Breast epithelium (tissue), 4 donors: ENCODE measurements at places on chromosomes 1 and 21. TPM values are rescaled to one million over a fixed set of nuclear protein-coding genes. Genes with fewer than 3 reads are reported as not detected.

DNA sequence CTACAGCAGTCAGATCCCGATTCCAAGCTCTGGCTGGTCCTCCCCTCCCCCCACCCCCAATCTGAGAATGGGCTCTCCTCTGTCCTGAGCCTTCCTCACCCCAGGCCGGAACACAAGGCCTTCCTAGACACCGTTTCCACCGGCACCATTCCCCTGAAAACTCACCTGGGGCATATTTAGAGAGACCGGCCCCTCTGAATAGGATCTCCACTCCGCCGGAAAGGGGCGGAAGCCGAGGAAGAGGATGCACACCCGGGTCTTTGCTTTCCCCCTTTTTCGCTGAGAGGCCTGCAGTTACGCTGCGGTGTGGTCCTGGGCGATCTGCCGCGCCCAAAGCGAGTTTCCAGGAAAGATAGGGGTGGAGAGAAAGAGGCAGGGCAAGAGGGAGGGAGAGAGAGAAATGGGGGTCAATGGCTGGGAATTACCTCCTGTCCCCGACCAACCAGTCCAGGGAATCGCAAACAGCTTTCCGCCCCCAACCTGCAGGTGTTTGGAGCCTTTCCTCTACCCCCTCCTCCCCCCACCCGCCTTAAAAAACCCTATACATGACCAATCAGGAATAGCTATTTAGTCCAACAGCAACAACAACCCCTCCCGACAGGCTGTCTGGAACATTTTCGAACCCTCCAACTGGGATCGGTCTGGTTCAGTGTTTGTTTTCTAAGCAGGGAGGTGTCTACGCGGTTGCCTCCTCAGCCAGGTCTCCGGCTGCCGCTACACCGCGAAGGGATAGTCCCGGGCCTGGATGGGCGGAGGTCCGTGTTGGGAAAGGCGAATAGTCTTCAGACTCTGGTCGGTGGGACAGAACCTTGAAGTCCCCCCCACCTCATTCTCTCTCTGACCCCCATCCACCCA, 2.8 kb downstream of the TAL1 start:
- H3K27ac ChIP-seq = peak overlapping the region; percentile 50
- no peak for DNase-seq
- no peaks in the 10 kb centered on the region for H3K36me3 ChIP-seq
- peak overlapping the region; percentile 44 for H3K4me3 ChIP-seq

DNA sequence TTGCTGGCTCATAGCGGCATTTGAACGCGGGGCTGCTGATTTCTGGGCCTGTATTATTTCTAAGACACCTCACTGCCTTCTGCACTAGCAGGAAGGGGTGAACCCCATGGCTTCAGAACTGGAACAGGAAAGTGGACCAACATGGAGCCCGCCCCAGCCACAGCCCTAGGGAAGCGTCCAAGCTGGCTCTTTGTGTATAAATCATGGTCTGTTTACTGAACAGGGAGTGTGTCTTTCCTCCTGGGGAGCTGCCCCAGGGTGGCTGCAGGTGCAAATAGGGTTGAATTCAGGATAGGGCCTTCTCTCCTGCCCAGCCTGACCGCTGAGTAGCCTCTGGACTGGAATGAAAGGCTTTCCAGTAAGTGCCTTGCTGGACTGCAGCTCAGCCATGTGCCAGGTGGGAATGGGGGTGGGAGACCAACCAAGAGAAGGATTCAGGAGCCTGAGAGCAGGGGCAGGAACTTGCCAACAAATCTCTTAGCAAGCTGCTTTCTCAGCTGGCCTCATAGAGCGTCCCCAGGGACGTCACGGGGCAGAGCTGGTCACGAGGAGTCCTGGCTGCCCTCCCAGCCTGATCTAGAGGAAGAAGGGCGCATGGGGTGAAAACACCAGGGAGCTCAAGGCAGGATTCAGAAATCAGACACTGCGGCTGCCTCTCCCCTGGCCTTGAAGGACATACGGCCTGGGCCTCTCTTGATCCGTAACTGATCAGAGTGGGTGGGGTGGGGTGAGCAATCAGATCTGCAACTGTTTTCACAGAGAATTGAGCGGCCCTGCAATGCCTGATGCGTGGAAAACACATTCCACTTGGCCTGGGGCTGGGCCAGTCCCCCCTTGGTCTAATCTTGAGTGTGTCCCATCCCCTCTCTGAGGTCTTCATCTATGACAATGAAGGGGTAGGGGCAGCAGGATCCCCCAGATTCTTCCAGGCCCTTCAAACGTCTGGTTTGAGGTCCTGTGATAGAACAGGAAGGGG, 56.5 kb upstream of the SELENON start:
- peak; percentile 66 for DNase-seq
- H3K36me3 ChIP-seq = no peaks in the 10 kb centered on the region
- H3K4me3 ChIP-seq = no peak overlapping the region
- H3K27ac ChIP-seq = peak overlapping the region; percentile 83

GRCh38 chr1:55304229-55304740, 89.1 kb upstream of the USP24 start:
- no peaks in the 10 kb centered on the region for H3K27me3 ChIP-seq
- H3K4me3 ChIP-seq = no peak overlapping the region
- no peak for DNase-seq
- H3K4me1 ChIP-seq = no peaks in the 10 kb centered on the region
- no peaks in the 10 kb centered on the region for H3K36me3 ChIP-seq
- no peak overlapping the region for H3K27ac ChIP-seq

DNA sequence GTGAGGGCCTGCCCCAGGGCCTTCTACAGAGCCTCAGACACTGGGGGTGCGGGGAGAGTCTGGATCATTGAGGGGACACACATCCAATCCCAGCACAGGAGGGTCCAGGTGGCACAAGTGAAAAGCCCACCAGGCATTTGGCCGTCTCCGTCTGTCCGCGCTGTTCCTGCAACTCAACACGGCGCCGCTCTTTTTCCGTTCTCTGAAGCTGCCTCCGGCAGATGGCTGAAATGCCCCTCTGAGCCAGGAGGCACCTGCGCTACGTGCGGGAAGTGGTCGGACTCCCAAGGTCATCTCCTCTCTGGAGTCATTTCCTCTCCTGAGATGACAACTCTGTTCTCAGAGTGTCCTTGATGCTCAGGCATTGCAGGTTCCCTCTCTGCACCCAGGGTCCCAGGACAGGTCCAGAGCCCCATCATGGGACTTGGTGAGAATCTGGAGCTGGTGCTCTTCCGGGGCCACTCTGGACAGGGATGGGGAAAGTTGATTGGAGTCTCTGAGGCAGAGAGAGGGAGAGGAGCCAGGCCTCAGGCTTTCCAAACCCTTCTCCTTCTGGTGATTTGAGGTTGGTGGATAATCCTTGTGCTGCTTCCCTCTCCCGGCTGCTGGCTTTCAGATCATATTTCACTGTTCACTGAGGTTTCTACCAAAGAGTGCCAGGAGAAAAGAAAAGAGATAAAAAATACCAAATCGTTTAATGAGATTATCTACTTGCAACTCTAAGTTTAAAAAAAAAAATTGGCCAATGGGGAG, 14.0 kb upstream of the MIXL1 start:
- DNase-seq = no peak
- no peaks in the 10 kb centered on the region for H3K27me3 ChIP-seq
- no peak overlapping the region for H3K27ac ChIP-seq
- no peak overlapping the region for H3K4me3 ChIP-seq
- no peaks in the 10 kb centered on the region for H3K36me3 ChIP-seq
- no peaks in the 10 kb centered on the region for H3K4me1 ChIP-seq

DNA sequence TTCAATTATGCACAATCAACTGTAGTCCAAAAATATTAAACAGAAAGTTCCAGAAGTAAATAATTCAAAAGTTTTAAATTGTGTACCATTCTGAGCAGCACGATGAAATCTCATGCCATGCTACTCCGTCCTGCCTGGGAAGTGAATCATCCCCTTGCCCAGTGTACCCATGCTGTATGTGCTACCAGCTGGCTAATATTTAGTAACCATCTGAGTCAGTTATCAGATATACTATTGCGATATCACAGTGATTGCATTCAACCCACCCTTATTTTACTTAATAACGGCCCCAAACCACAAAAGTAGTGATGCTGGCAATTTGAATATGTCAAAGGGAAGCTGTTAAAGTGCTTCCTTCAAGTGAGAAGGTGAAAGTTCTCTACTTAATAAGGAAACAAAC, 56.2 kb downstream of the EVI5 start:
- no peaks in the 10 kb centered on the region for H3K27me3 ChIP-seq
- no peak for DNase-seq
- H3K27ac ChIP-seq = no peak overlapping the region

The CACNA1S gene
- not detected for total RNA-seq

The CCDC28B gene
- 4.1 TPM for total RNA-seq

The SH2D1B gene
- total RNA-seq = 0.33 TPM

The SFN gene
- not detected for total RNA-seq
